ENCODE measurements at places on chromosomes 3 and 15. TPM values are rescaled to one million over a fixed set of nuclear protein-coding genes. Genes with fewer than 3 reads are reported as not detected.

GOLGA8H gene
- total RNA-seq, result 6.5 TPM

- no peaks in the 10 kb centered on the region for H3K27me3 ChIP-seq
- DNase-seq, result no peak
- H3K27ac ChIP-seq, result no peak overlapping the region
- no peak overlapping the region for H3K4me3 ChIP-seq
- peaks cover 2% of the 10 kb centered on the region for H3K36me3 ChIP-seq
These were observed 59.7 kb downstream of the MSL2 start for GRCh38 chr3:136136454-136136853.

- no peak overlapping the region for H3K4me3 ChIP-seq
- no peaks in the 10 kb centered on the region for H3K4me1 ChIP-seq
- no peak overlapping the region for H3K27ac ChIP-seq
These were observed 119.9 kb upstream of the GAP43 start for GRCh38 chr3:115503394-115503793.

- no peaks in the 10 kb centered on the region for H3K27me3 ChIP-seq
- H3K36me3 ChIP-seq, result no peaks in the 10 kb centered on the region
- H3K27ac ChIP-seq, result no peak overlapping the region
- H3K4me1 ChIP-seq, result peaks cover 7% of the 10 kb centered on the region
- no peak for DNase-seq
These were observed 61.6 kb downstream of the RAB7A start for GRCh38 chr3:128787256-128788253.

- peak; percentile 93 for DNase-seq
- peak overlapping the region; percentile 12 for H3K4me3 ChIP-seq
- no peaks in the 10 kb centered on the region for H3K36me3 ChIP-seq
- H3K27ac ChIP-seq, result no peak overlapping the region
- H3K27me3 ChIP-seq, result no peaks in the 10 kb centered on the region
- H3K4me1 ChIP-seq, result no peaks in the 10 kb centered on the region
These were observed 100.0 kb upstream of the IGF1R start for GRCh38 chr15:98548139-98548971.

ADGRG7 gene
- 0.51 TPM for total RNA-seq

- no peaks in the 10 kb centered on the region for H3K27me3 ChIP-seq
- no peak for DNase-seq
- H3K27ac ChIP-seq, result no peak overlapping the region
- no peaks in the 10 kb centered on the region for H3K36me3 ChIP-seq
These were observed 19.6 kb downstream of the CCR8 start for GRCh38 chr3:39349080-39349479.

MAP1A gene
- total RNA-seq, result 36.4 TPM

GRCh38 chr3:120299403-120299802 is 14.4 kb upstream of the GPR156 start:
- no peaks in the 10 kb centered on the region for H3K4me1 ChIP-seq
- no peaks in the 10 kb centered on the region for H3K36me3 ChIP-seq
- no peak overlapping the region for H3K27ac ChIP-seq
- H3K27me3 ChIP-seq, result no peaks in the 10 kb centered on the region

DNA sequence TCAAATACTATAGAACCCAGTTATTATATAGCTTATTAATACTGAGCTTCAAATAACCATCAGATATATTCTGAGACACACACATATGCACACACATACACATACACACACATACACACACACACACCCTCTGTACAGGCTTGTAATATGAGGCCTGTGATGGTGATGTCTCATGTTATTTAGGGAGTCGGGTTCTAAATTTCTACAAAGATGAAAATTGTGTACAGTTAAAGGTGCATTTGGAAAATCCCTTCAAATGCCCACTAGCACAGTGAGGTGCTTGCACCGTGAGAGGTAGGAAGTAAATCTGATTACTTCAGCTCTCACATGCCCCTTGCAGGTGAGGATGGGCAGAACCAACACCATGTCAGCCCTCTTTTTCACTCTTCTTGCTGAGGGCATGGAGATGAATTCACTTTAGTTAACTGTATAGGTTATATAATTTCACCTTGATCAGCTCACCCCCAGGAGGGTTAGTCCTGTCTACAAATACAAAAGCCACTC is 294.5 kb upstream of the PROK2 start:
- H3K27me3 ChIP-seq, result no peaks in the 10 kb centered on the region
- no peaks in the 10 kb centered on the region for H3K4me1 ChIP-seq
- no peak overlapping the region for H3K4me3 ChIP-seq
- no peak overlapping the region for H3K27ac ChIP-seq

DNA sequence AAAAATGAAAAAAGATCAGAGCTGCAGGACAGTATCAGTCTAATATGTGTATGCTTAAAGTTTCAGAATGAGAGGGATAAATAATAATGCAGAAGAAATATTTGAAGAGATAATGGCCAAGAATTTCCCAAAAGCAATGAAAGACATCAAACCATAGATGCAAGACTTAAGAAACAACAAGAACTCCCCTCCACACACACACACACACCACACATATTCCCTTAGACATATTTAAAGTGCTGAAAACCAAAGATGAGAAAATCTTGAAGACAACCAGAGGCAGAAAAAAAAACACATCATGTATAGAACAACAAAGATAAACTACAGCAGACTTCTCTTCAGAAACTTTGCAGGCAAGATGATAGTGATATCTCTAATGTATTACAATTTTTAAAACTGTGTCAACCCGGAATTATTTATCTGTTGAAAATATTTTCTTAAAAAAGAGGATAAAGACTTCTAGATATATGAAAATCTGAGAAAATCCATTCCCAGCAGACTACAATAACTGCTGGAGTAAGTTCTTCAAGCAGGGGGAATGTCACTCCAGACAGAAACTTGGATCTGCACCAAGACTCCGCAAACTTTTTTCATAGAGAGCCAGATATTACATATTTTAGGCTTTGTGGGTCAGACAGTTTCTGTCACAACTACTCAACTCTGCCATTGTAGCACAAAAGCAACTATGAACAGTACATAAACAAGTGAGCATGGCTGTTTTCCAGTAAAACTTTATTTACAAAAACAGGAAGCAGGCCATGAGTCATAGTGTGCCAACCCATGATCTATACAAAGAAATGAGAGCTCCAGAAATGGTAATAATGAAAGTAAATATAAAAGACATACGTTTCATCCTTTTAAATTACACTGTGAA is 223.4 kb upstream of the CGNL1 start:
- H3K27me3 ChIP-seq, result no peaks in the 10 kb centered on the region
- H3K27ac ChIP-seq, result no peak overlapping the region
- no peak overlapping the region for H3K4me3 ChIP-seq
- no peaks in the 10 kb centered on the region for H3K36me3 ChIP-seq
- DNase-seq, result no peak

- H3K27ac ChIP-seq, result no peak overlapping the region
- no peak overlapping the region for H3K4me3 ChIP-seq
- H3K36me3 ChIP-seq, result no peaks in the 10 kb centered on the region
- no peaks in the 10 kb centered on the region for H3K27me3 ChIP-seq
- no peak for DNase-seq
These were observed 360.3 kb upstream of the NECTIN3 start for GRCh38 chr3:110711130-110711832.

ACTRT3 gene
- total RNA-seq, result 2.1 TPM

DNA sequence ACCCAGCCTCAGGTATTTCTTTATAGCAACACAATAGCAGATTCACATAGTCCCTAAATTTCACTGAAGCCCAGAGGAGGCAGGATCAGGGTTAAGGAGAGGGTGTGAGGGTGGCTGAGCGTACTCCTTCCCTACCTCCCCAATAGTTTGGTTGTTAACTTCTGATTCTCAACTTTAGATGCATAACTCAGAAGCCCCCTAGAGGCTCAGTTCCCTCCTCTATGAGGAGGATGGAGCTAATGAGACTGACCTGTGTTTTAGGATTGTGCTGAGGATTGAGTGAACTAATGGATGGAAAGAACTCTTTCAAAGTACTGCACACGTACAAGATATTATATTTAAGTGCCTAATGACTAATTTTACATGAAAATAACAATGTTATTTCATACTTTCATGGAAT is 249.3 kb upstream of the SOX14 start:
- no peaks in the 10 kb centered on the region for H3K27me3 ChIP-seq
- no peak overlapping the region for H3K27ac ChIP-seq
- H3K4me3 ChIP-seq, result no peak overlapping the region
- no peaks in the 10 kb centered on the region for H3K4me1 ChIP-seq
- no peak for DNase-seq

DNA sequence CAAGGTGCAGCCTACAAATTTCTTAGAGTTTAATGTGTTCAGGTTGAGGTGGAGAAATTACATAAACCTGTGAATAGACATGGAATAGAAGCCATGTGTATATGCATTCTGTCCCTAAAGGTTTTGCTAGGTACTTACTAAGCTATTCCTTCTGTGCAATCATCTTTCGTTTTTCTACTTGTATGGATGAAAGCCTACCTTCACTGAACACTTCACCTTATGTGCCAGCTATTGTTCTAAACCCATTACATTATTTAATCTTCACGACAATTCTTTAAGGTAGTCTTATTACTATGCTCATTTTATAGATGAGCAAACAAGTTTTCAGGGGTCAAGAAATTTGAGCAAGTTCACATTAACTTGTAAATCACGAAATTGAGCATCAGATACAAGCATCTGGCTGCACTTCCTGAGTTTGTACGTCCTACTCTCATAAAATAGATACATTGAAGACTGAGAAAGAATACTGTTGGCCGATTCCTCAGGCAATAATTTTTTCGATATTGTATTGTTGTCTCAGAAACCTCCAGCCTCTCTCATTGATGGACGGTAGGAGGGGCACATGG is 635 bp upstream of the RCN2 start:
- no peaks in the 10 kb centered on the region for H3K4me1 ChIP-seq
- H3K36me3 ChIP-seq, result no peaks in the 10 kb centered on the region
- no peak for DNase-seq
- H3K4me3 ChIP-seq, result peak overlapping the region; percentile 31

DNA sequence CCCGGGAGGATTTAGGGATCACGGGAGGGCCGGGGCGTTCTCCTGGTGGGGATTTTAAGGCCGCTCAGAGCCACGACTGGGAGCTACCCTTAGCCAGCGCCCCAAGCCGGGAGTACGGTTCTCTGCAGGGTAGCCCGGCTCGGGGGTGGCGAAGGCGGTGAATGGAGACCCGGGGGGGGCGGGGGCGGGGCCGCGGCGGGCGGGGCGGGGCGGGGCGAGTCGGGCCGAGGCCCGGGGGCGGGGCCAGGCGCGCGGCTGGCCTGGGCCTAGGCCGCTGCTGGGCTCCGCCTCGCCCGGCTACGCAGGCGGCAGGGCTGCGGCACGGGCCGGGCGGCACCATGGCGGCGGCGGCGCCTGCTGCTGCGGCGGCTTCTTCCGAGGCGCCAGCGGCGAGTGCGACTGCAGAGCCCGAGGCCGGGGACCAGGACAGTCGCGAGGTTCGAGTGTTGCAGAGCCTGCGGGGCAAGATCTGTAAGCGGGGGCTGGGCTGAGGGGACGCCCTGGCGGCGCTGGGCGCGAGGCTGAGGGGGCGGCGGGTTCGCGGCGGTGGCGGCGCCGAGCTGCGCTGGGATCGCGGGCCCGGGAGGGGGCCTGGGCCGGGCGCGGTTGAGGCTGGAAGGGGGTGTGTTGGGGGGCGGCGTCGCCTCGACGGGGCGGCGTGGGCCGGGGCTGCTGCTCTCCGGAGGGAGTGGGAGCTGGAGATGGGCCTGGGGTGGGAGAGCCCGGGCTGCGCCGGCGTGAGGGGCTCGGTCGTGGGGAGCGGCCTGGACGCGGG is at the start of gene RASA2:
Gene RASA2 (plus strand): TSS at position 282 of the 775 bp plus-strand sequence. CDS start 57 bp downstream, at position 339.
- H3K4me1 ChIP-seq, result no peaks in the 10 kb centered on the region
- no peaks in the 10 kb centered on the region for H3K27me3 ChIP-seq
- DNase-seq, result peak; percentile 89
- peak within 1 kb of the TSS; percentile 89 for H3K27ac ChIP-seq

DNA sequence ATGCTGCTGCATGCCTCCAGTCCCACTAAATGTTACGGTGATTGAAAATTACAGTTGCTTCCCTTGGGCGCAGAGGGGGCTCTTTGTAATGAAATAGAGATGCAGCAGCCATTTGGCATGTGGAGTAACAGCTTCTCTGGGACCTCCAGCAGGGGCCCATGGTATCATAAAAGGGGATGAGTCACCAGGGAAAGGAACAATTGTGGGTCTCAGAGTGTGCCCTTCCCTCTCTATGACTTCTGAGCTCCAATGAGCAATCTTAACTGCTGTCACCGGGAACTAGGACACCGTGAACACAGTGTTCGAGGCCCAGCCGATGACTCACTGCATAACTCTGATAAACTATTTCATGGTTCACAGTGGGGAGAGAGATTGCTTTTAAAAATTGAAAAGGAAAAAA is 164.8 kb upstream of the NUDT16 start:
- H3K27ac ChIP-seq, result peak overlapping the region; percentile 3
- H3K36me3 ChIP-seq, result no peaks in the 10 kb centered on the region
- no peaks in the 10 kb centered on the region for H3K4me1 ChIP-seq
- no peak overlapping the region for H3K4me3 ChIP-seq
- DNase-seq, result no peak
- no peaks in the 10 kb centered on the region for H3K27me3 ChIP-seq

LRTM1 gene
- not detected for total RNA-seq

DNA sequence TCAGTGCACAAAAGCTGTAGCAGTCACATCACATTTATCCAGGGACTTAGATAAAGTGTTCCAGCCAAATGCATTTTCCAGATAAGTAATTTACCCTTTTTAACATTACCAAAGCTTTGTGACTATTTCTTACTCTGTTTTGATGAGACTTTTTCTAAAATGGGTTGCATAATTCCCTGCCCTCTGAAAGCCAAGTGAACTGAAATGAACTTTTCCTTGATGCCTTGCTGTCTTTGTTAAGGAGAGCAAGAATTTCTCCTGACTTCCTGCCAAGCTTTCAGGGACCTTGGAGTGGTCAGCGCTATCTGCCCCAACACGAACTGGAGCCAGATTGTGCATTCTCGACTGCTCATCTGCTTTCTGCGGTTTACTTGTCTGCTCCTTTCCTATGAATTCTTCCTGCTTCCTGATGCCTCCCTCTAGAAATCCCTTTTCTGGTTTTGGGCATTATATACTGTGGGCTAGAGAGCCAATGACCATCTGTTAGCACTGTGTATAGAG is 34.8 kb downstream of the EIF4E3 start:
- H3K4me3 ChIP-seq, result no peak overlapping the region
- no peak overlapping the region for H3K27ac ChIP-seq
- no peaks in the 10 kb centered on the region for H3K4me1 ChIP-seq
- peaks cover 3% of the 10 kb centered on the region for H3K36me3 ChIP-seq
- H3K27me3 ChIP-seq, result no peaks in the 10 kb centered on the region

DNA sequence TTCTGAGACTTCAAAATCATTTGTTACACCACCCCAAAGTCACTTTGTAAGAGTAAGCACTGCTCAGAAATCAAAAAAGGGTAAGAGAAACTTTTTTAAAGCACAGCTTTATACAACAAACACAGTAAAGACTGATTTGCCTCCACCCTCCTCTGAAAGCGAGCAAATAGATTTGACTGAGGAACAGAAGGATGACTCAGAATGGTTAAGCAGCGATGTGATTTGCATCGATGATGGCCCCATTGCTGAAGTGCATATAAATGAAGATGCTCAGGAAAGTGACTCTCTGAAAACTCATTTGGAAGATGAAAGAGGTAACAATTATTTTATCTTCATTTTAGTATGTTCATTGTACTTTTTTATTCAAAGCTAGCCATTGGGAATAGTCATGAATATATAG is 32.6 kb downstream of the BLM start:
- H3K4me3 ChIP-seq, result no peak overlapping the region
- no peak for DNase-seq
- H3K36me3 ChIP-seq, result no peaks in the 10 kb centered on the region
- no peak overlapping the region for H3K27ac ChIP-seq
